ENCODE measurements at places on chromosomes 6 and 20.

DNA sequence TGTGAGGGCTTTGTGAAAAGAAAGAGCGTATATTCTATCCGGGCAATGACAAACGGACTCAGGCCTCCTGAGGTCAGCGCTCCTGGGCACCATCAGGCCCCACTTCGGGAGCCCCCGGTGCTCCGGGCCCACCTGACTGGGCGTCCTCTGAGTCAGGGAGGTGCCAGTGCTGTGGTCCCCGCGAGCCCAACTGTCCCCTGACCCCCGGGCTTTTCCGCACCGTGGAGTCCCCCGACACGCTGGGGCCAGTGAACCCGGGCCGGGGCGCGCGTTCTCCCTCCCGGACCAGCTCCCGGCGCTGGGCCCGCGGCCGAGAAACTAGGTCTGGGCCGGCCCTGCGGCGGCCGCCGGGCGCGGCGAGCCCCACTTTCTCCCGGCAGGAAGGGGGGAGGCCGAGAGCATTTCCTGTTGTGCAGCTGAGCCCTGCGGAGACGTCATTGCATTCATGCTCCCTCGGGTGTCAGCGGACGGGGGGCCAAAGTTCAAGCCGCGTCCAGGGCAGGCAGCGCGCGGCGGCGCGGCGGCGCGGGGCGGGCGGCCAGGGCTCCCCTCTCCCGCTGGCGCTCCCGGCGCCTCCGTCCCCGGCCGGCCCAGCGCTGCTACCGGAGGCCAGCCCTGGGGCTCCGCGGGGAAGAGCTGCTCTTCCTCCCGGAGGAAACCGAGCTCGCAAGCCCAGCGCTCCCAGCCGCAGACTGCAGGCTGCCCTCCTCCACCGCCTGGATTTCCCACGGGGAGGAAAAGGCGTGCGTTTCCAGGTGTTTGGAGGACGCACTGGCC is 18.3 kb downstream of the HIVEP2 start:
- peak; percentile 41 for DNase-seq

DNA sequence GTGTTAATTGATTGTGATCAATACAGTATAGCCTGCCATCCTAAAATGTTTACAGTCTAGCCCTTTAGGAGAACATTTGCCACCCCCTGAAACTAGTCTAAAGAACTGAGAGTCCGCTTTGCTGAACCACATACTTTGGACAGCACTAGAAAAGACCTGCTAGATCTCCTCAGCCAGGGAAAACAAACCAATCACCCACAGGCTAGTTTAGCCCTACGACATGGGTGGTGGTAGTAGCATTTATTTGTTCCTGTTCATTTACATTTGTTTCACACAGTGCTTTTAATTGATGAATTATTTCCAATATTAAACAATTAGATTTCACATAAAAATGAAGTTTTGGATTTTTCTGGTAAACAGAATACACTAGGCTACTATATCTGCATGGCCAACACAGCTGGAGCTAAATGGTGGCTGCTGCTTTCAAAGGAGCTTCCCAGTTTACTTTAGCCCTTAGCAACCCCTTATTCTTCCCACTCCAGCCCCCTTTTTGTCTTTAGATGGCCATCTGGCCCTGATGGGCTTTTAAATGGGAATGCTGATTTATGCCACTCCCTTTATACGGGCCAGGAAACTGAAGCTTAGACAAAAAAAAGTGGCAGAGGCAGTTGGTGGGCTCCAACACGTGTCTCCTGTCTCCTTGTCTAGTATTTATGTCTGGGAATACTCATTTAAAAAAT is 72.4 kb downstream of the ADGRG6 start:
- DNase-seq = no peak

DNA sequence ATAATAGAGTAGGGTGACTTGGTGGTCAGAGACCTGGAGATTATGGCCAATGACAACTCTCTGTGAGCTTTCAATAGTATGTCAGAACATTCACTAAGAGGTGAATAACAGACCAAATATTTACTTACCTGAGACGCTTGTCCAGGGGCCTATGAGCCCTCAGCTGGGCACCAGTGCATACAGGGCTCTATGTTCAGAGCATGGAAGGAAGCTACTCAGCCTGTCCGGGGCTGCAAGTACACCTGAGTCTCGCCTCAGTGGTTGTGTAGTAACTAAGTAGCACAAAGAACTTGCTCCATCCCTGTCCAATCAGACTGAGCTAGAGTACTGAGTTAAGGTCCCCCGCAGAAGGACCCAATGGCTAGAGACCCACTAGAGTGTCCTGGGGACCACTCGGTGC is 11.6 kb upstream of the SCGN start:
- no peak for DNase-seq

GRCh38 chr20:25006431-25007167 is 14.0 kb upstream of the APMAP start:
- DNase-seq = no peak

DNA sequence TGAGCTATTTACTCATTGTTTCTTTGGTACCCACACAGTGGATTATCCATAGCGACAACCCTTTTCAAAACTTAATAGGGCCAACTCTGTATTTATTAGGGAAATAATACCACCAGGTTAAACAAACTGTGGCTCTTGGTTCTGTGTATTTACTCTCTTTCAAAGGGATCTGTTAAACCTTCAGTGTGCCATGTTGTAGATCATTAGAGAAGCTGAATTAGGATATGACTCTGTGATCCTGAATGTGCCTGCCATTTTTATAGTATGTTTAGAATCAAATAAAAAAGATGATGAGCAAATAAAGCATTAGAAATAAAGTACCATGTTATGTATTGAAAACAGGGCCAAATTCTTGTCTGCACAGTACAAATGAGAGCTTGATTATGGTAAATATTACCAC is 25.0 kb upstream of the SLC35D3 start:
- no peak for DNase-seq

GRCh38 chr6:68691120-68691519 is 56.0 kb downstream of the ADGRB3 start:
- no peak for DNase-seq

DNA sequence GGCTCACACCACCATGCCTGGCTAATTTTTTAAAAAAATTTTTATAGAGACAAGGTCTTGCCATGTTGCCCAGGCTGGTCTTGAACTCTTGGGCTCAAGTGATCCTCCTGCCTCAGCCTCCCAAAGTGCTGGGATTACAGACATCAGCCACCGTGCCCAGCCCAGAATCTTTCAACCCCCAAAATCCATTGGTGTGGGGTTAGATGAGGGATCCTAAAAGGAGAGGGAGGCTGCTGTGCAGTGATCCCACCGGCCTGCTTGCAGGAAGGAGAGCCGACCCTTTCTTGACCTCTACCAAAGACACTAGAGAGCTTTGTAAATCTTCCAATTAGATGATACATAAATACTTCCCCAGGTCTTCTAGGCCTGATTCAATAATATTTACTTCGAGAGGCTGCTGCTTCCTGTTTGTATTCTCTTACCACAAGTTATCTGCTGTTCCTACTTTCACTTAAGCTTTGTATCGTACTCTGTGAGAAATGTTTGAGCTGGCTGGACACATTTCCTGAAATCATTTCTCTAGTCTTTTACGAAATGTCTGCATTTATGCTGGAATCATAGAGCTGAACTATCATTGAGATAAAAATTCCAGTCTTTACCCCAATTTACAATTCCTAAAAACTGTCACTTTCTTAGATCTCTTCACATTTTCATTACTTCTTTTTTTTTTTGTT is 49.3 kb upstream of the IER3 start:
- DNase-seq = no peak

GRCh38 chr20:39837561-39837960 is 851.5 kb downstream of the MAFB start:
- DNase-seq = no peak

DNA sequence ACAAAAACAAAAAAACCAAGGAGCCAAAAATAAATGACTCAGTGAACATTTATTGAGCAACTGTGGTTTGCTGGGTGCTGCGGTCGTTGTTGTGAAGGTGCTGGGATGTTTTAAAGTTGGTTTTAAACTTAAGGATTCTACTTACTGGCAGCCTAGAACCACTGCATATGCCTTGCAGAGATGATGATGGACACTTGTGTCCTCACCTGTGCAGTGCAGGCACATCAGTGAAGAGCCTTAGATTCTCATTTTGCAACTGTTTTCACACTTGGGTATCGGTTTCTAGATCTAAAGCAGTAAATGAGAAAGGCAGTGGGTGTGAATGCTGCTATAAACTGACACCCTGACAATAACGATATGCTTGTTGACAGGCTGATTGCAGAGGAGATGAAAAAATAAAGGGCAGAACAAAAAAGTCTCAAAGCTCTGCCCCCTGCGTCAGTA is 68.8 kb downstream of the UTRN start:
- DNase-seq = no peak

DNA sequence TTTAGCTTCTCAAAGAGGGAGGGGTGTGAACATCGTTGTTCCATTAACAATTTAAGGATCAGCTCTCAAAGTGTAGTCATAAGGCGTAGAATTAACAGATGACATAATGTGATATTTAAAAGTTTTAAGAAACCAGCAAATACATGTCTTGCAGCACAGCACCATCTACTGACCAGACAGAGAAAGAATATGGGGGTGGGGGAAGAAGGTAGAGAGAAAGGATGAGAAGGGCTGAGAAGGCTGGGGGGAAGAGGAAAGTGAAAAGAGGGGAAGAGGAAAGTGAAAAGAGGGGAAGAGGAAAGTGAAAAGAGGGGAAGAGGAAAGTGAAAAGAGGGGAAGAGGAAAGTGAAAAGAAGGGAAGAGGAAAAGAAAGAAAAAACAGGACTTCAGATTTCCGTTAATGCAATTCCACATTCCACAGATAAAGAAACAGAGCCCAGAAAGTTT is 80.9 kb downstream of the HAO1 start:
- DNase-seq = no peak

- no peak for DNase-seq
These were observed 4.5 kb downstream of the IYD start for GRCh38 chr6:150373260-150373701.

- DNase-seq = no peak
These were observed 2.7 kb upstream of the CRISP1 start for GRCh38 chr6:49868951-49869529.

- DNase-seq = no peak
These were observed 5.1 kb downstream of the UBE2C start for GRCh38 chr20:45817376-45818194.

- no peak for DNase-seq
These were observed 145.6 kb upstream of the ESR1 start for GRCh38 chr6:151661928-151662327.

DNA sequence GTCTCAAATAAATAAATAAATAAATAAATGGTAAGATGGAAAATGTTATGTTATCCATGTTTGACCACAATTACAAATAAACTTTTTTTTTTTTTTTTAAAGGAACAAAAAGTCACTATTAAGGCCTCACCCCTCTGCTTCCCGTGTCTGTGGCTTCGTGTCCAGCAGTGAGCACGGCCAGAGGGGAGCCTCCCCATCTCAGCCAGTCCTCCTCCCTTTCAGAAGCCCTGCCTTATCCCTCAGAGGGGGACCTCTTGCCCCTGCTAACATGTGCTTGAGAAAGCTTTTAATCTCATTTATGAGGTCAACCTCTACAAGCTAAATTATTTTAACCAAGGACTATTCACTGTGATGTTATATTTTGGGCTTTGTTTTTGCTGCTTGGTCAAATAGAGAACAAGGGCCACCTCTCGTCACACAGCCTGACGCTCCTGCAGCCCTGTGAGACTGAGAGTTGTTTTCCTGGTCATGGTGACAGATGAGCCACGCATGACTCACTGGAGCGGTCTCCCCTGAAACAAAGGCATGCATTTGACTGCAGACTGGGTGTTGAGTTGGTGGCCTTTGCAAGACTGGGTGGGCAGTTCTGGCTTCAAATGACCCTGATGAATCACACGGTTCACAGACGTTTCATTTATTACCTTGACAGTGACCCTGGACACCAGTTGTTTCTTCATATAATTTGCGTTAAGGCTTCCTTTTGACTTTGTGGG is 131.8 kb downstream of the TIAM2 start:
- DNase-seq = peak; percentile 31

- DNase-seq = no peak
These were observed 956.1 kb downstream of the EYS start for GRCh38 chr6:64750910-64751309.

DNA sequence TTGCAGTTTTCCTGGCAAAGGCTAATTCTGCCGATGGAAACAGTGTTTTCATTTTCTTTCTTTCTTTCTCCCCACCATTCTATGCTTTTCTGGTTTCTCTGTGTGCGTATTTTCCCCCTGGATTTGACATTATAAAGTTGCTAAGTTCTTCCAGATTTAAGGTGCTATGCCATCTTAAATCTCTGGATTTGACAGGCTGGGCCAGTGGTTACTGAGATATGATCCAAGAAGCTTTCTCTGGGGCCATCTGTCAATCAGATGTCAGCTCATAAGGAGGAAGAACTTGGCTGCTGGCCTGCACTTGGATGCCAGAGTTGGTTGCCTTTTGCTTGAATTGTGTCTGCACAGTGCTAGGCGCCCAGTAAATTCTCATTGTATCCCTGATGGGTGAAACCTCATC is 39.7 kb downstream of the SLC2A10 start:
- DNase-seq = no peak

DNA sequence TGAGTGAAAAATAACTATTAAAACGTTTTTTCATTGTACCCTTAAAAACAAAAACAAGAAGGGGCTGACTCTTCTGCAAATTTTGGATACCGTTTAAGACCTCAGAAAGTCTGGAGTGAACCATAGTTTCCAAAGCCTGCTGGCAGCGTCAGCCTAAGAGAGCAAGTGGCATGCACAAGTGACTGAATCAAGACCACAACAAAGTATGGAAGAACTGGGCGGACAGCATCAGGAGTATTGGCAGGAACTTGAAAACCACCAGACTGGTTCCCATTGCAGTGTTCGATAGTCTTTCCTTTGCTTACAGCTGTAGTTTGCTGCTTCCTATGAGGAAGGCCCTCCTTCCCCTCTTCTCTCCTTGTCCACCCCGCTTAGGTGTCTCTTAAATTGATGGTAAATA is 33.7 kb upstream of the MYLIP start:
- no peak for DNase-seq

DNA sequence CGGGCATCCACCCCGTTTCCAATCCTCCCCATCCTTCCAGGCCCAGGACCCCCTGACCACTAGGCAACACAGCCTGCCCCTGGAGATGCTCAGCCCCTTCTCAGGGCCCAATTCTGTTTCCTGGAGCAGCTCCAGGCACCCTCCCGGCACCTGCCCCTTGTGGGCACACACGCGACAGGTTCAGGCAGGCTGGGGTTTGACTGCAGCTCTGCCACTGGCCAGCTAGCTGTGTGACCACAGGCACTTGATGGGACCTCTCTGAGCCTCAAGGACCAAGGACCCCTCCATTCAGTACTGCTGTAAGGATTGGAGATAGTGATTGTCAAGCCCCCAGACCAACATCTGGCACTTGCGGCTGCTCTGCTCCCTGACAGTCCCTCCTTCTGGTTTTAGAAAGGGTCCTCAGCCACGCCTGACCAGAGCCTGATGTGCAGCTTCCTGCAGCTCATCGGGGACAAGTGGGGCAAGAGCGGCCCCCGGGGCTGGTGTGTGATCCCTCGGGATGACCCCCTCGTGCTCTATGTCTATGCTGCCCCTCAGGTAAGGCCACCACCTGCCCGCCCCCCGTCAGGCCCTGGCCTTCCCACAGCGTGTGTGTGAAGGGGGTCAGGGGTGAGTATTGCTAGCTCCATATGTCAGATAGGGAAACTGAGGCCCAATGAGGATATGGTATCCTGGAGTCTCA is 21.7 kb downstream of the FGD2 start:
- DNase-seq = no peak

GRCh38 chr6:159973951-159974350 is 5.1 kb downstream of the IGF2R start:
- no peak for DNase-seq
